ENCODE measurements at places on chromosomes 1 and 21.

DNA sequence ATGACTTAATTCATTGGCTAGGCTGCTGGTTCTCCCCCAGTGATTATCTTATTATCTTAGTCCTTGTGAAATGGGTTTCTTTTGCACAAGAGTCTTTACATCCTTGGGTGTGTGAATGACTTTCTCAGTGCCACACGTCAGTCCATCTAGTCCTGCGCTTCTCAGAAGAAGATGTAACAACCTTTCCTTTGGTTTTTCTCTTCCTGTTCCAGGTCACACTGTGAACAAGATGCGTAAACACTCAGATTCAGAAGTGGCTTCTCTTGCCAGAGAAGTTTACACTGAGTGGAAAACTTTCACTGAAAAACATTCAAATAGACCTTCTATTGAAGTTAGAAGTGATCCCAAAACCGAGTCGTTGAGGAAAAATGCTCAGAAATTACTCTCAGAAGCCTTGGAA, 35.0 kb downstream of the TCEANC2 start:
- no peak for DNase-seq

DNA sequence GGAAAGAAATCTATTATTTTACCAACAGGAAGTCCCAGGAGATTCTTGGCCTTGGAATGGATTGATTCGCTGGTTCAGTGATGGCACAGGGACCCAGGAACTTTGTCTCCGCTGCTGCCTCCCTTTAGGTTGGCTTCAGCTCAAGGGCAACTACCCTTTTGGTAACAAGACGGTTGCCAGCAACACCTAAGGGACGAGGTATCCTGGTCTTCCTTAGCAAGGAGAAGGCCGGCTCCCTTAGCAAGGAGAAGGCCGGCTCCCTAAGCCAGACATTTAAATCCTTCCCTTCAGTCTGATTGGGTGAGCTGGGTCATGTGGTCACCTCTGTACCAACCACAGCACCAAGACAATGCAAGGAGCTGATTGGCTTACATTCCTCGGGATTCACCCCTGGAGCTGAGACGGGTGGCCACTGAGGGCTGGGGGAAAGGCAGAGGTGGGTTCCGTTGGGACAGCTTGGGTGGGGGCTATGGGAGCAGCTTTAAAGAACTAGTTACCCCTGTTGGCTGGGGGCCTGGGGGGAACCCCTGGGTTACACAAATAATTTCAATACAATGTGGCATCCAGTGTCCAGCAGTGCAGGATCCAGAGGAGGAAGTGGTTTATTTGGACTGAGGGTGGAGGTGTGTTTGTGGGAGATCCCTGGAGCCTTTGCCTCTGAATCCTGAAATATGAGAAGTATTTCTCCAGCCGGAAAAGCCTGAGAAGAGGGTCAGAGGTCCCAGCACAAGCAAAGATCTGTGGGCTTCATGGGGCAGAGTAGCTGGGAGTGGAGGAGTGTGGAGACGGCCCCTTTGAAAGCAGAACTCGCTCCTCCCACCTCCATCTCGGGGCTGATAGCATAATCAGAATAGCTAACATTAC, 20.7 kb upstream of the CLIC4 start:
- no peak for DNase-seq

DNA sequence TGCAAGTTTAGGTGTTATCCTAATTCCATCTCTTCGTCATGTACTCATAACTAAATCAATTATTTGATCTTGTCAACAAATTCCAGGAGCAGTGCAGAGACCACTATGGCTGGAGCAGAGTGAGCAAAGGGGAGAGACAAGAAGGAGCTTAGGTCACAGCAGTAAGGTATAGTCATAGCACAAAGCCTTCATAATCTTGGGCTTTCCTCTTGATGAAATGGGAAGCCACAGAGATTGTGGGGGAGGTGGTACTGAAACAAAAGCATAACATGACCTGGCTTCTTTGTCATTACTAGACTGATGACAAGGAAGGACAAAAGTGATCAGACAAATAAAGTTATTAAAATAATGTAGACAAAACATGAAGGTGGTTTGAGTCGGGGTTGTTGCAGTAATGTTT, 60.1 kb upstream of the PTGS2 start:
- DNase-seq = no peak

DNA sequence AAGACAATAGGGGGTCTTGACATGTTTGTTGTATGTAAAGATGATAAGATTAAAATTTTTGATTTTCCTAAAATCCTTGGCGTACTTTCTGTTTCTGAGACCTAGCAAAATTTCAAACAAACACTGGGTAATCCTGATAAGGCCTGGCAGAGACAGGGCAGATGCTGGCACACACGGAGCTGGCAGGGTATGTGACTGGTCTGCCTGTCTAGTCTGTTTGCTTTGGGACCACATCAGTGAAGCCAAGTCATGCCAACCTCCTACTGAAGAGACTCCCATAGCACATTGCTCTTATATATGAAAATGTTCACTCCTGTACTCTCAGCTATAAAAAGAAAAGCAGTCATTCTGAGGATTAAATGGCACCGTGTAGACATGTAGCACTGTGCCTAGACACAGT, 14.1 kb downstream of the TOR3A start:
- no peak for DNase-seq

DNA sequence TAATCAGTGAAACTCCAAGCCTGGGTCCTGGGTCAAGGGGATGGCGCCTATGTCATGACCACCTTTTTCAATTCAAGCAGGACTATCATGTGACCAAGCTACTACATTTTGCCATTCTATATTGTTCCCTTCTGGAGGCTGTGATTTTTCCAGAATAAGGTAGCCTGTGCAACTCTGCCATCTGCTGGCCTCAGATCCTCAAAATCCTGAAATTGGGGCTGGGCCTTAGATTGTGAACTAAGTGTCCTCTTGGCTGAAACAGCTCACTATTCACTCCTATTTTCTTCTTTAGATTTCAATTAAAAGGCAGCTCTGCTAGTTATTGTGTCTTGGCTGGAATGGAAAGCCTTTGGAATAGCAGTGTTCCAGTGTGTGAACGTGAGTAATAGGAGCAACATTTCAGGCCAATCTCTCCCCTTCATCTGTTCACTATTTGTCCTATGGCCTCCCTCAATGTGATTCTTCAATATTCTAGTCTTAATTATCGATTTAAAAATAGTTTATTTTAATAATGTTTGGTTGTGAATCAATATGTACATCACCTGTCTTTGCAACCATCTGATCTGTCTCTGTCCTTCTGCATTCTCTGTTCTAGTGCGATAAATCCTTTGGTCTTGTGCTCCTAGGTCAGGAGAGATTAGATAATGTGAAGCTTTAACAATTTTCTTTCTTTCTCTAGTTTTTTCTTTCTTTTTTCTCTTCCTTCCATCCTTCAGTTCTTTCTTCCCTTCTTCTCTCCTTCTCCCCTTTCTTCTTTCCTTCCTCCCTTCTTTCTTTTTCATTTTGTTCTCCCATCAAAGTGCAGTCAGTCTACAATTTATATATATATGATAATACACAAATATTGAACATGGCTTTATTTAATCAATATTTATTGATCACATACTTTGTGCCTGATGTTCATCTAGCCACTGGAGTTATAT, 69.8 kb downstream of the CR1 start:
- DNase-seq = no peak

DNA sequence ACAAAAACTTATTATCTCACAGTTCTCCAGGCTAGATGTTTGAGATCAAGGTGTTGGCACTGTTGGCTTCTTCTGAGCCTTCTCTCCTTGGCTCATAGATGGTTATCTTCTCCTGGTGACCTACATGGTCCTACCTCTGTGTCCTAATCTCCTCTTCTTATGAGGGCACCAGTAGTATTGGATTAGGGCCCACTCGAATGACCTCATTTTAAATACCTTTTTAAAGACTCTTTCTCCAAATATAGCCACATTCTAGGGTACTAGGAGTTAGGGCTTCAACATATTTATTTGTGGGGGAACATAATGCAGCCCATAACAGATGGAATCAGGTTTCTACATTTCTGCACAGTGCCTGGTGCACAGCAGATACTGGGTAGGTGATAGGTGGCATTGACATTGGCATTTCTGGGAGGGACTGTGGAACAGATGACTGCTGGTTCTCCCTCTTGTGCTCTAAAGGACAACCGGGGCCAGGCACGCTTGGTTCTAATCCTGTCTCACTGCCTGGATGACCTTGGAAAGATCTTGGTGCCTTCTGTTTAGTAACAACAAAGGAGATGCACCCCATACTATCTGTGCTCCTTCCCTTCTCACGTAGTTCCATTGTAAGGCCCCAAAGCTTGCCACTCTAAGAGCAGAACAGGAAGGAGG, 140.3 kb downstream of the PLPP3 start:
- no peak for DNase-seq

GRCh38 chr1:105544475-105544874, 1512.0 kb upstream of the PRMT6 start:
- DNase-seq = no peak

- DNase-seq = no peak
Measured at GRCh38 chr1:155185783-155186066, 12.1 kb downstream of the TRIM46 start.

DNA sequence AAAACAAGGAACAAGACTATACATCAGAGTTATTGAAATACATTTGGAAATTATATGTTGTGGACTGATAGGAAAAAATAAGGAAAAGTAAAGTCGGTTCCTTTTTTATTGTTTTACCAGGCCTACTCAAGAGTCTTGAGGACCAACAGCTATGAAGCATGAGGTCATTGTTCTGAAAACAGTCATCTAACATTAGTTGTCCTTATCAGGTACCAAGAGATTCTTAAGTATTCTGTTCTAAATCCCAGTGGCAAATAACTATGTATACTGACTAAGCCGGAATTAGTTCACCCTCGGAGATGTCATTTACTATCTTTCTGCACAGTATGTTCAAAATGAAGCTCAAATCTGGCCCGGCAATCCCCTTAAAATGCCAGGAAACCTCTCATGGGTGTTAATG, 585 bp downstream of the ADGRL4 start:
- DNase-seq = no peak

DNA sequence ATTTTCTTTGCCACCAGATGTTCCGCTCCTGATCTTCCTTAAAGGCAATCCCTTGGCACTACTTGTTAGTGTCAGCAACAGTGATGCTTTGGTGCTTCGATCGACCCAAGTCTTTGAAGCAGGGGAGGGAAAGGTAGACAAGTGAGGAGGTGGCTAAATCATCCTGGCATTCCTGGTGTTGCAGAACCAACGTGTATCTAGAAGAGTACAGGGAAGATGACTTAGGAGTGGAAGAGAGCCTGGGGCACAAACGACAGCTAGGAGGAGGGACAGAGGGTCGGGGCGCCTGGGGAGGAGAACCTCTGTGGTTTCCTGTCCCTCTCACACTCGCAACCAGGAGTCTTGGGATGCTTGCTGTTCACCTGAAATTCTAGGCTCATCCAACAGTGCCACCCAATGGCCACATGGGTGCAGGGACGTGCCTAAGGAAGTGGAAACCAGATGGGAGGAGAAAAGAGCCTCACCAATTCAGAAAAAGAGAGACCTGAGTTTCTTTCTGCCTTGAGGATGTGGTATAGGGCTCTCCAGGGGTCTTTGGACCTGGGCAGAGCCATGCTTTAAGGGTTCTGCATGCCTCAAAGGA, 9.5 kb upstream of the KCNA2 start:
- DNase-seq = peak; percentile 43

DNA sequence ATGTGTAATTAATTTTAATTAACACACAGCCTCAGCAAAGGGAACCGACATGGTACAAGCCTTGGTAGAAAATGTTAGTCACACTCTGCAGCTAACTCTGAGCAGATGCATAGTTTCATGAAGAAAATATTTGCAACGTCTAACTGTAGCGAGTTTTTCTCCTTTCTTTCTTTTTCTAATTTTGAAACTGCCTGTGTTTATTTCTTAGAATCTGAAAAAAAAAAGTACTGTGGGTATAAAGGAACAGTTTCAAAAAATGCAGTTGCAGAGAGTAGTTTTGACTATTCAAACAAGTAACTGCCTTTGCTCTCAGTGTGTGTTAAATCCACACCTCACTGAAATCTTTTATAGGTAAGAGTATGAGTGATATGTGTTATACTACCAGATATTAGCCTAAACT, 149.9 kb upstream of the C1orf105 start:
- DNase-seq = no peak

GRCh38 chr1:177077006-177077405, 87.5 kb downstream of the ASTN1 start:
- DNase-seq = no peak

DNA sequence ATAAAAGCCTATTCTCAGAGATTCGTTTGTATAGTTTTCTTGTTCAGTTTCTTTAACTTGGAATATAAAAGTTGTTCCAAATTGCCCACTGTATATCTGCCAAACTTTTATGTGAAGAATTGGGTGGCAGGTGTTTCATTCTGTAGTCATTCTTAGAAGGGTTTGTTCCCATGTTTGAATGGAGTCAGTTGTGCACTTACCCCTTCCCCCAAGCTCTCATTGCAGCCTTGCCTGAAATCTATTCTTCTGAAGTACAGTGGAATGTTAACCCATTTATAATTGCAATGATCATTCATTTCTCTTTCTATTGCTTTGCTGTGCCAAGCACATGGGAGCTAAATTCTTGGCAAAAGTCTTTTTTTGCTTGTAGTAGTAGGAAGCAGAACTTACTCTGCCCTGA, 375.3 kb upstream of the C1orf87 start:
- no peak for DNase-seq

GRCh38 chr1:230073371-230074035, 6.5 kb downstream of the GALNT2 start:
- no peak for DNase-seq

- DNase-seq = no peak
Measured at GRCh38 chr1:230896779-230897178, 28.5 kb upstream of the C1orf198 start.

GRCh38 chr21:20443558-20444155, 554.6 kb upstream of the NCAM2 start:
- no peak for DNase-seq

GRCh38 chr1:20483833-20484518, 2.0 kb downstream of the CAMK2N1 start:
- no peak for DNase-seq

DNA sequence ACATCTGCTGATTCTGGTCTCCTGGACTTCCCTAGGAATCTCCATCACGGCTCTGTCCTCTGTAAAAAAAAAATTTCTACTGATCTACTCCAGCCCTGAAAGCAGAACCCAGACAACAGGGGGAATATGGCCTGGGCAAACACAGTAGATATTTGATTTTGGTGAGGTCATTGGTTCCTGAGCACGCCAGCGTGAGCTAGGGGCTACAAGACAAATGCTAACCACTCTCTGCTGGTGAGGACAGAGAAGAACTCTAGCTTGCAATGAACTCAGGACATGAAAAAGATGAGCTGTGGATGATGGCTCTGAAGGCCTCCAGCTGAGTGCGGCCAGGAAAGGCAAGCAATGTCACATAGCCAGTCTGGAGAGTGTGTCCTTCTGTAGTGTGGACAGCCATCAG, 17.2 kb upstream of the FYB2 start:
- no peak for DNase-seq

DNA sequence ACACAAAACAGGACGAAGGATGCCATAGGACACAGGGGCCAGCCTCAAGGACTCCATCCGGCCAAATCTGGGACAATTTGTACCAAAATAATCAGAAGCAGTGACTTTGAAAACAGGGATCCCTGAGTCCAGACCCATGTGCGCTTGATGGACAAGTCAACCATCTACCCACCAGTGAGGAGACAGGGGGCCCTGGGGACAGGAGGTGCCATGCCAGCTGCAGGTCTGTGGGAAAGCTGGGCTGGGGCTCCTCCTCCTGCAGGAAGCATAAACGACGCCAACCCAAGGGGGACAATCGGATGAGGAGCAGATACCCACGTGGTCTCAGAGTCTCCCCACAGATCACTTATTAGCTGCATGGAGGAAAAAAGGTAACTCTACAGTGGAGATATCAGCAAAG, 50.6 kb downstream of the NPHP4 start:
- no peak for DNase-seq

- no peak for DNase-seq
Measured at GRCh38 chr1:47491341-47491753, 53.5 kb downstream of the FOXD2 start.

GRCh38 chr21:22670148-22670547, 1671.9 kb downstream of the NCAM2 start:
- no peak for DNase-seq
